Osteocyte (in vitro differentiated cells): ENCODE measurements at places on chromosomes 6 and 20. TPM values are rescaled to one million over a fixed set of nuclear protein-coding genes. Genes with fewer than 3 reads are reported as not detected.

GRCh38 chr20:1940581-1940980, 45.4 kb downstream of the SIRPA start:
- H3K36me3 ChIP-seq, result peaks cover 4% of the 10 kb centered on the region
- H3K27me3 ChIP-seq, result peaks cover 21% of the 10 kb centered on the region
- no peaks in the 10 kb centered on the region for H3K4me1 ChIP-seq
- no peak for DNase-seq
- H3K27ac ChIP-seq, result no peak overlapping the region

DNA sequence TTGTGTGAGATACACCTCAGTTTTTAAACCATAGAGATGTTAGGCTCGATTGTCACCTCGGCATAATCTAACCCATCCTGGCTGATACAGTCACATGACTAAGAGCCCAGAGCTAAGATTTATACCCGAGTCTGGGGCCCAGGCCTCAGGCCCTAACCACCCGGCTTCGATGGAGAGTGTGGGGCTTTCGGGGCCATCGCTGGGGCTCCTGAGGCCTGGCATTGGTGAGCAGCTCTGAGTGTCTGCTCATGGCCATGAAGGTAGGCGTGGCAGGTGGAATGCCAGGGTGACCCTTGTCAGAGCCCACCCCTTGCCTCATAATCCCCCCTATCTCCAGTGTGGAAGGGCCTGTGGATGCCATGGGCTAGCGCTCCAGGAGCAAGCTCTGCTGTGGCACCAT, 164.3 kb downstream of the BMP7 start:
- peaks cover 44% of the 10 kb centered on the region for H3K27me3 ChIP-seq
- no peaks in the 10 kb centered on the region for H3K36me3 ChIP-seq
- no peak for DNase-seq
- H3K27ac ChIP-seq, result no peak overlapping the region
- H3K4me1 ChIP-seq, result no peaks in the 10 kb centered on the region

DNA sequence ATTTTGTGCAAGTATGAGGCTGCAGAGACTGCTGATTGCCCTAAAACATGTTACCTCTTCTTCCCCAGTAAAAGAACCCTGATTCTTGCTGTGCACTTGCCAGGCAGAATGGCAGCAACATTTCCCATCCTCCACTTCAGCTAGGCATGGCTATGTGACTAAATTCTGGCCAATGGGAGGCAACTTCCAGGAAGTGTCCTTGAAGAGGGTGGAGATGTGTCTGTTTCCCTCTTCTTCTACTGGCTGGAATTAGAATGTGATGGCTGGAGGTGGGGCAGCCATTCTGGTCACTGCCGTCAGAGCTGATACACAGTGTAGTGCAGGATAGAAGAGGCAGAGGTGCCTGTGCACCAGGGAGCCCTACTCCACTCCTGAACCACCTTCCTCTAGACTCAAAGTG, 64.6 kb downstream of the CDH26 start:
- H3K36me3 ChIP-seq, result no peaks in the 10 kb centered on the region
- H3K27ac ChIP-seq, result no peak overlapping the region
- peak; percentile 38 for DNase-seq
- no peaks in the 10 kb centered on the region for H3K4me1 ChIP-seq

- no peak for DNase-seq
- peaks cover 1% of the 10 kb centered on the region for H3K36me3 ChIP-seq
- H3K4me3 ChIP-seq, result no peak overlapping the region
- peaks cover 13% of the 10 kb centered on the region for H3K4me1 ChIP-seq
These were observed 28.9 kb downstream of the TCF21 start for GRCh38 chr6:133917781-133918180.

GRCh38 chr20:51358032-51358724, 184.3 kb downstream of the NFATC2 start:
- H3K4me3 ChIP-seq, result no peak overlapping the region
- H3K4me1 ChIP-seq, result peaks cover 33% of the 10 kb centered on the region
- H3K36me3 ChIP-seq, result no peaks in the 10 kb centered on the region
- H3K27me3 ChIP-seq, result no peaks in the 10 kb centered on the region

- H3K27ac ChIP-seq, result no peak overlapping the region
- H3K4me1 ChIP-seq, result peaks cover 8% of the 10 kb centered on the region
These were observed 26.0 kb downstream of the RBM38 start for GRCh38 chr20:57417051-57417689.

GRCh38 chr6:88982720-88983119, 19.3 kb upstream of the RNGTT start:
- no peak overlapping the region for H3K27ac ChIP-seq
- no peaks in the 10 kb centered on the region for H3K36me3 ChIP-seq
- DNase-seq, result no peak
- H3K4me3 ChIP-seq, result no peak overlapping the region
- no peaks in the 10 kb centered on the region for H3K4me1 ChIP-seq

The IL17A gene
- not detected in 2 replicates for total RNA-seq

The RBM12 gene
- 85.5 and 97.3 TPM in 2 replicates for total RNA-seq

The OLIG3 gene
- total RNA-seq, result not detected in 2 replicates

The XKR7 gene
- not detected in 2 replicates for total RNA-seq

The CAGE1 gene
- total RNA-seq, result 0.19 TPM in 1 of 2 replicates, not detected in the other

The PPP1R18 gene
- 134 and 135 TPM in 2 replicates for total RNA-seq

The IP6K3 gene
- 3.0 and 4.0 TPM in 2 replicates for total RNA-seq

The SLC22A23 gene
- total RNA-seq, result 10.2 and 10.4 TPM in 2 replicates
